SJCRH30 (cell line): ENCODE measurements at places on chromosomes 5 and 9. TPM values are rescaled to one million over a fixed set of nuclear protein-coding genes. Genes with fewer than 3 reads are reported as not detected.
A peak's percentile ranks its signal among the peaks of the same experiment; 100 is the strongest.

GRCh38 chr9:103991698-103992097 lies 102.4 kb upstream of the SMC2 start:
- no peak overlapping the region for H3K4me3 ChIP-seq
- H3K36me3 ChIP-seq: no peaks in the 10 kb centered on the region
- DNase-seq: no peak
- H3K27ac ChIP-seq: no peak overlapping the region
- H3K4me1 ChIP-seq: no peaks in the 10 kb centered on the region

Gene DOCK8
- 1.9 and 2.2 TPM in 2 replicates for total RNA-seq

GRCh38 chr9:89956331-89956730 lies 351.5 kb downstream of the GADD45G start:
- H3K27me3 ChIP-seq: no peaks in the 10 kb centered on the region
- peaks cover 39% of the 10 kb centered on the region for H3K4me1 ChIP-seq
- no peak overlapping the region for H3K4me3 ChIP-seq
- no peak overlapping the region for H3K27ac ChIP-seq
- no peak for DNase-seq
- no peaks in the 10 kb centered on the region for H3K36me3 ChIP-seq

DNA sequence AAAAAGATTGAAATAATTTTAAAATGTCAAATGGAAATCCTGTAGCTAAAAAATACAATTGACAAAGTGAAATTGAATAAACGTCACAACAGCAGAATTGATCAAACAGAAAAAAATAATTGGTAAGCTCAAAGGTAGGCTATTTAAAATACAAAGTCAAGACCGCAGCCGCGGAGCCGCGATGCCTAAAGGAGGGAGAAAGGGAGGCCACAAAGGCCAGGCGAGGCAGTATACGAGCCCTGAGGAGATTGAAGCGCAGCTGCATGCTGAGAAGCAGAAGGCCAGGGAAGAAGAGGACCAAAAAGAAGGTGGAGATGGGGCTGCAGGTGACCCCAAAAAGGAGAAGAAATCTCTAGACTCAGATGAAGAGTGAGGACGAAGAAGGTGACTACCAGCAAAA lies 1068.5 kb upstream of the COX7C start:
- H3K4me1 ChIP-seq: no peaks in the 10 kb centered on the region
- no peaks in the 10 kb centered on the region for H3K36me3 ChIP-seq
- no peak overlapping the region for H3K4me3 ChIP-seq
- H3K27ac ChIP-seq: no peak overlapping the region

Gene ADGRD2
- not detected in 2 replicates for total RNA-seq

- H3K4me1 ChIP-seq: no peaks in the 10 kb centered on the region
- DNase-seq: peak; percentile 69
- no peaks in the 10 kb centered on the region for H3K36me3 ChIP-seq
- H3K27me3 ChIP-seq: no peaks in the 10 kb centered on the region
- H3K27ac ChIP-seq: peak overlapping the region; percentile 64
- peak overlapping the region; percentile 73 for H3K4me3 ChIP-seq
Observed at GRCh38 chr9:93575796-93576257, 557 bp upstream of the PHF2 start.

- DNase-seq: peak; percentile 37
- no peaks in the 10 kb centered on the region for H3K27me3 ChIP-seq
- peak overlapping the region; percentile 97 for H3K27ac ChIP-seq
Observed at GRCh38 chr9:1532171-1532570, 482.0 kb downstream of the DMRT2 start.

- peaks cover 15% of the 10 kb centered on the region for H3K36me3 ChIP-seq
- H3K27me3 ChIP-seq: no peaks in the 10 kb centered on the region
- no peak for DNase-seq
- no peak overlapping the region for H3K27ac ChIP-seq
- no peak overlapping the region for H3K4me3 ChIP-seq
- no peaks in the 10 kb centered on the region; the same call in 1 of the 2 replicates for H3K4me1 ChIP-seq
Observed at GRCh38 chr9:131720330-131720729, 19.5 kb downstream of the RAPGEF1 start.

- no peak overlapping the region for H3K4me3 ChIP-seq
- no peak for DNase-seq
- no peak overlapping the region for H3K27ac ChIP-seq
Observed at GRCh38 chr5:153655201-153655510, 164.7 kb downstream of the GRIA1 start.

DNA sequence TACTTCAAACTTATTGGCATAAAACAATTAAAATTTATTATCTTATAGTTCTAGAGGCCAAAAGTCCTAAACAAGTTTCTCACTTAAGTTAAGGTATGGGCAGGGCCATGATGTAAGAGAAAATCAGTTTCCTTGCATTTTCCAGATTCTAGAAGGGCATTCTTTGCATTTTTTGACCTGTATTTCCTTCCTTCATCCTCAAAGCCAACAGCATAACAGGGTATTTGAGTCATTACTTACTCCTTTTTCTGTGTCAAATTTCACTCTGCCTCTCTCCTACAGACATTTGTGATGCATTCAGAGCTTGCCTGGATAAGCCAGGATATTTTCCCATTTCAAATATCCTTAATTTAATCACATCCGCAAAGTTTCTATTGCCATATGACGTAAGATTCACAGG lies 1499.0 kb downstream of the EFNA5 start:
- H3K27ac ChIP-seq: no peak overlapping the region
- no peak for DNase-seq
- H3K4me1 ChIP-seq: no peaks in the 10 kb centered on the region
- no peaks in the 10 kb centered on the region for H3K27me3 ChIP-seq
- H3K36me3 ChIP-seq: no peaks in the 10 kb centered on the region

- H3K36me3 ChIP-seq: peaks cover 43% of the 10 kb centered on the region
- no peak for DNase-seq
- peaks cover 2% of the 10 kb centered on the region; the same call in 1 of the 2 replicates for H3K4me1 ChIP-seq
- no peaks in the 10 kb centered on the region for H3K27me3 ChIP-seq
Observed at GRCh38 chr5:98907951-98908350, 20.9 kb downstream of the CHD1 start.

- no peaks in the 10 kb centered on the region for H3K36me3 ChIP-seq
- no peak overlapping the region for H3K4me3 ChIP-seq
- DNase-seq: no peak
- no peak overlapping the region for H3K27ac ChIP-seq
Observed at GRCh38 chr9:35615981-35616680, 2.1 kb downstream of the CD72 start.

Gene CTSL
- total RNA-seq: 31.1 and 32.2 TPM in 2 replicates

DNA sequence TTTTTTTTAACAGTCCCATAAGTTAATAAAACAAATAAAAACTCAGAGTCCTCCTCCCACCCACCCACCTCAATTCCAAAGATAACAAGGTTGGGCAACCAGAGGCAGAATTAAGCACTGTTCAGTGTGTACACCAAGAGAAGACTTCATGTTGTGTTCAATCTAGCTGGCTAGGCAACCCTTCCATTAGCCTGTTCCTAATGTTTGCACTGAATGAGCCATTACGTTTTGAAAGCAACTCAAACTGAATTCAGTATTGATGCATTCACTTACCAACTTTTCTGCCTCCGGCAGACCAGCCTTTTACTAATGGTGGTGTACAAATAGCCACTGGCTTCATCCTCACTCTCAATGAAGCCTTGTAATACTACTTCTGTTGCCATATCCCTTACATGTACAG lies 47.5 kb downstream of the PBX3 start:
- peaks cover 24% of the 10 kb centered on the region for H3K36me3 ChIP-seq
- H3K4me3 ChIP-seq: no peak overlapping the region
- H3K27me3 ChIP-seq: no peaks in the 10 kb centered on the region
- no peak overlapping the region for H3K27ac ChIP-seq
- no peaks in the 10 kb centered on the region for H3K4me1 ChIP-seq
- no peak for DNase-seq

- peaks cover 3% of the 10 kb centered on the region; the same call in 1 of the 2 replicates for H3K36me3 ChIP-seq
- no peaks in the 10 kb centered on the region for H3K4me1 ChIP-seq
- no peaks in the 10 kb centered on the region for H3K27me3 ChIP-seq
- H3K4me3 ChIP-seq: no peak overlapping the region
- DNase-seq: no peak
Observed at GRCh38 chr5:90483206-90483605, 8.5 kb downstream of the POLR3G start.

DNA sequence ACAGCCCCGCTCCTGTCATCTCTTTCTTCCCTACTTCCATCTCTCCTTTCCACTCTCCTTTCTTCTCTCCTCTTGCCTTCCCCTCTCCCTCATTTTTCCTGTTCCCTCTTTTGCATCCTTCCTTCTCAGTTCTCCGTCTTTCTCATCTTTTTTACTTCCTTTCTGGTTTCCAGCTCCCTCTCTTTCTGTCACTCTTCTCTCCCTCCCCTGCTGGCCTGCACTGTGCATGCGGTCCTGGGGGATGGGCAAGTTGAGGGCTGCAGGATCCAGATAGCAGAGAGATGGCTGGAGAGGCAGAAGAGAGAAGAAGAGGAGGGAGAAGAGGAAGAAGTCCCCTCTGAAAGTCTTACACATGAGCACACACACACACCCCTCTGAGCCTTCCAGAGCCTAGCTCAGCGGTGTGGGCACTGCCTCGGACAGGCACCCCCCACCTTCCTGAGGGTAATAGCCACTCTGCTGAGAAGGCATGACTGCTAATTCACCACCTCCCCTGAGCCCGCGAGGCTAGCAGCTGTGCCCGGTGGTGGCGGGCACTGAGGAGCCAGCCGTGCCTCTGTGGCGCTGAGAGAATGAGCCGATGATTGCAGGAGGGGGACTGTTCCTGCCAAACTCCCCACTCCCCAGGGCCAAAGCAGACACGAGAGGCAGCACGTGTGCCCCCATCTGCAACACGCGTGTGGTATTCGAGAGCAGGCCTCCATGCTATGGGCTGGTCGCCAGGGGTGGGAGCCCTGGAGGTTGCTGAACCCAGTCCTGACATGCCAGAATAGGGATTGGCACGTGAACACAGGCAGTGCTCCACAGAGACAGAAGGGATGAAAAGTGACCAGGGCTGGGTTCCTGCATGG lies 3.7 kb upstream of the CAMK2A start:
- DNase-seq: no peak
- no peak overlapping the region for H3K27ac ChIP-seq
- no peaks in the 10 kb centered on the region for H3K36me3 ChIP-seq
- peaks cover 7% of the 10 kb centered on the region; the same call in 1 of the 2 replicates for H3K4me1 ChIP-seq
- H3K27me3 ChIP-seq: peaks cover 12% of the 10 kb centered on the region
- H3K4me3 ChIP-seq: no peak overlapping the region

Gene STK32A
- 5.5 and 6.3 TPM in 2 replicates for total RNA-seq

Gene TTC23L
- total RNA-seq: not detected in 2 replicates

Gene CBY3
- total RNA-seq: not detected in 2 replicates

GRCh38 chr5:21181609-21182125 lies 1193.7 kb upstream of the CDH18 start:
- no peaks in the 10 kb centered on the region for H3K36me3 ChIP-seq
- H3K27ac ChIP-seq: no peak overlapping the region
- no peak overlapping the region for H3K4me3 ChIP-seq

DNA sequence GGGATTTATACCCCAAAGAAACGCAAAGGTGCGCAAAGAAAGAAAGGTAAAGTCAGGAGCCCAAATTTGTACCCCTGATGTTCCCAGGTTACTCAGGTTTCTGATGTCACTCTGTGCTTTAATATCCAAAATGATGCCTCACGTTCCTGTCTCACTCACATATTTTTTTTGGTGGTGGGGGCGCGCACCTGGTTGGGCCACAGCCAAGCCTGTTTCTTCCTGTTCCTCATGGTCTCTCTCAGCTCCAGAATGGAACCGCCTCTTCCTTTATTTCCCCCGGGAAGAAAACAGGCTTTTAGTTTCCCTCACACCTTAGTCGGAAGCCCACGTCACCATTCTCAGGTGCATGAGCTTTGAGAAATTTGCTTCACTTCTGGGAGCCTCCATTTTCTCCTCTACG lies 118.3 kb upstream of the BOD1 start:
- no peak overlapping the region for H3K27ac ChIP-seq
- peaks cover 38% of the 10 kb centered on the region for H3K4me1 ChIP-seq
- H3K36me3 ChIP-seq: no peaks in the 10 kb centered on the region
- no peaks in the 10 kb centered on the region for H3K27me3 ChIP-seq
- no peak overlapping the region for H3K4me3 ChIP-seq
